ENCODE measurements at places on chromosomes 11 and 22. TPM values are rescaled to one million over a fixed set of nuclear protein-coding genes. Genes with fewer than 3 reads are reported as not detected.

The KRTAP5-10 gene
- not detected for total RNA-seq

The TEX12 gene
- total RNA-seq = 0.20 TPM

The ART5 gene
- total RNA-seq = not detected

The PATE4 gene
- not detected for total RNA-seq

The WEE1 gene
- total RNA-seq = 36.9 TPM

The MUC2 gene
- not detected for total RNA-seq

The P2RX6 gene
- total RNA-seq = under 0.01 TPM

Data from subcutaneous preadipocyte (primary cell).